T follicular helper cell (primary cell): ENCODE measurements at places on chromosomes 16 and 17.

GRCh38 chr17:20315821-20316220 lies 151.5 kb downstream of the LGALS9B start:
- DNase-seq = no peak

GRCh38 chr16:65309354-65309753 lies 187.5 kb upstream of the CDH11 start:
- DNase-seq = no peak

DNA sequence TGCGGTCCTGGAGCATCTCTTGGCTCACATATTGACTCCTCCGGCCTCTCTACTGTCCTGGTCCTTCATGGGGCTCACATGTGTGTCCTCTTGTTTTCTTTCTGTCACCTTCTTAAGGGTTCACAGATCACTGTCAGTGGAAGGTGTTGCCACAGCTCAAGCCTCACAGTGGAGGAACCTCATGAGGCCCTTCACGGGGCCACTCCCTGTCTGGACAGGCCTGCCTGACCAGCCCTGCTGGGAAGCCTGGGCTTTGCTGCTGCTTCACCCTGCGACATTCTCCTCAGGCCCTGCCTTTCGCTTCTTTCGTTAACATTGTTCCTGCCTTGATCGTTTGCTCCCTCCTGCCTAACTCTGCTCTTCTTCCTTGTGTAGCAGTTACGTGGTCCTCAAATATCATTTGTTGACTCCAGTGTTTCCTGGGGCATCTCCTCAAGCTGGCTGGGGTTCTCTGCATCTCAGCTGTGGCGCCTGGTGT lies 55.9 kb downstream of the WDR45B start:
- DNase-seq = no peak

DNA sequence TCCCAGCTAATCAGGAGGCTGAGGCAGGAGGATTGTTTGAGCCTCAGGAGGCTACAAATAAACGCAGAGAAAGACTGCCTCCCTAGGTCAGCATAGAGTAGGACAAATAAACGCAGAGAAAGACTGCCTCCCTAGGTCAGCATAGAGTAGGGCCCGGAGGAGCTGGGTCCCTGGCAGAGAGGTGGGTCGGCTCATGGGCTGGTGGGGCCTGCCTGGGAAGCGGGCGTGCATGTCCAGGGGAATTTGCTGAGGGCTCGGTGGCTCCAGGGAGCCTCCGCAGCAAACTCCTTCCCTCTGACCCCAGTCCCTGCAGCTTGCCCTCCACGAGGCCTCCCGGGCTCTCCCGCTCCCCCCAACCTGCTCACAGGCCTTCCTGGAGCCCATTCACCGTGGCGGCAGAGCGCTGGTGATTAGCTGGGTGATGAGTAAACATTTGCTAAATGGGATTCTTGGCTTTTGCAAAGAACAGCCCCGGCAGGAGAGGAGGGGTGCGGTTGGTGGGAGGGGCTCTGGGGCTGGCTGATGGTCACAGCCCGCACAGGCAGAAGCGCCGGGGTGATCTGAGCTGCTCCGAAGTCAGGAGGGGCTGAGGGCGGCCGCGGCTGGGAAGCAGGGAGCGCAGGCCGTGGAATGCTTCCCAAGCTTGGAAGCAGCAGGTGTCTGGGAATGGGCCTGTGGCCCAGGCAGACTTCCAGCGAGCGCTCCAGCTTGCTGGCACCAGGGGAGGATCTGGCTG lies 93.1 kb downstream of the RTN4RL1 start:
- DNase-seq = no peak

- no peak for DNase-seq
Measured at GRCh38 chr16:30407804-30408534, 563 bp downstream of the ZNF771 start.

DNA sequence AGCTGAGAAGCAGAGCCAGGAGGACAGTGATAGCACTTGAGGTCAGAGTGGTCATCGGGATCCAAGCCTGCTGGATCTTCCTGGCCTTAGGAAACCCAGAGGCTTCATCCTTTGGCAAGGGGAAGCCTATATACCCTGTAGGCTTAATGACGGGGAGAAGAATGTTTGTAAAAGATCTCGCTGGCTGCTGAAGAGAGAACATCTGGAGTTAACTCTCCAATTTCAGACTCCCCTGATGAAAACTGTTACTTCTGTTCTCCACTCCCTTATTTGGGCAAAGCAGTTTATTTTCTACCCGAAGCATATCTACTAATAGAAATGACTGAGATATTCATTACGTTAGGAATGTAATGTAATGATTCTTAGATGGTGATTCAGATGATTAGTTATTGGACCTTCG lies 487.0 kb downstream of the CDH13 start:
- DNase-seq = no peak

DNA sequence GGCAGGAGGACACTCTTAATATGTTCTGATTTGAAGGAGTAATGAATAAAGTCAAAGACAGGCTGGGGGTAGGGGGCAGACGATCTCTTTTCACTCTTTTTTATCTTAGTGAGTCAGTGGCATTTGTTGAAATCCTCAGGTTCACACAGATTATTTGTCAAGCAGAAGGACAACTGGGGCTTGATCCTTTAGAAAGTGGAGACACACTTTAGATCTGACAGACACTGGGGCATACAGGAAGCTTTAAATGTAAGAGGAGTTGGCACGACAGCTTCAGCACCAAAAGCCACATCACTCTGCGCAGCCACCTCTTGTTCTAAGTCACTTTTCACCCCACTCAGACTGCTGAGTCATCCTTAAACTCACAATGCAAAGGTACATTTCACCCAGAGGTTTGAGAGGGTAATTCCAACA lies 121.5 kb downstream of the STXBP4 start:
- DNase-seq = peak; percentile 16
